ENCODE measurements at places on chromosomes 6 and 20. TPM values are rescaled to one million over a fixed set of nuclear protein-coding genes. Genes with fewer than 3 reads are reported as not detected.

- no peak for DNase-seq
- H3K27me3 ChIP-seq: no peaks in the 10 kb centered on the region
- H3K27ac ChIP-seq: no peak overlapping the region
- no peak overlapping the region for H3K4me3 ChIP-seq
- no peaks in the 10 kb centered on the region for H3K36me3 ChIP-seq
Observed at GRCh38 chr6:135161411-135162395, 19.4 kb upstream of the MYB start.

DNA sequence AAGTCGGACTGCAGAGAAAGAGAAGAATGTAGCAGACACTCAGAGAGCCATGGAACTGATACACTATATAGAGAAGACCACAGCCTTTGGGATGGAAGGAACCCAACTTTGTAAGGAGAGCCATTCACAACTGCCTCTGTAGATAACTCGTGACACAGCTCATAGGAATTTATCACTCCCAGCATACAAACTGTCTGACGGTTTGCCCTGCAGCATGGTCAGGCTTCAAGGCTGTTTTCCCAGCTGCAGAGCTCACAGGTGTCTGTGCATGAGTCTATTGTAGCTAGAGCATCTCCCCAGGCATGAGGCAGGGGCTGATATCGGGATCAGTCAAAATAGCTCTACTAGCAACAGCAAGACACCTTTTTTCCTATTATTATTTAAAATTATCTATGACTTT lies 130.5 kb upstream of the DTNBP1 start:
- DNase-seq: no peak
- no peak overlapping the region for H3K27ac ChIP-seq
- no peaks in the 10 kb centered on the region for H3K27me3 ChIP-seq
- no peaks in the 10 kb centered on the region for H3K4me1 ChIP-seq

DNA sequence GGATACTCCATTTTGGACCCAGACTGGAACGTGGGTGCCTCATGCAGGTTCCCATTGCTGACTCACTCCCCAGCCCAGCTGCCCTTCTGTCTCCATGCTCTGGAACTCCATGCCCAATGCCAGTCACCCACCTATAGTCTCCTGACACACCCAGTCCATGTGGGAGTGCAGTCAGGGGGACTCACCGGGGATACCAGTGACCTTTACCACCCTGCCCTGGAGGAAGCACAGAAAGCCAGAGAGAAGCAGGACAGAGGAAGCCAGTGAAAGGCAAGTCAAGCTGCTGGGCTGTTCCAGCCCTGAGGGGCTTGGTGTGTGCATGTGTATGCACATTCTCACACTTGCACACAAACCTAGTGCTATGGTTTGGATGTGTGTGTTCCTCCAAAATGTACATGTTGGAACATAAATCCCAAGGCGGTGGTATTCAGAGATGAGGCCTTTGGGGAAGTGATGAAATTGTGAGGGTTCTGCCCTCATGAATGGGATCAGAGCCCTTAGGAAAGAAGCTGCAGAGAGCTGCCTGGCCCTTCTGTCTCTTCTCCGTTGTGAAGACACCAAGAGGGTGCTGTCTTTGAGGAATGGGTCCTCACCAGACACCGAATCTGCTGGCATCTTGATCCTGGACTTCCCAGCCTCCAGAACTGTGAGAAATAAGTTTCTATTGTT lies 121.4 kb upstream of the MAFB start:
- no peaks in the 10 kb centered on the region for H3K36me3 ChIP-seq
- no peaks in the 10 kb centered on the region for H3K4me1 ChIP-seq
- DNase-seq: no peak
- H3K27me3 ChIP-seq: peaks cover 10% of the 10 kb centered on the region

DNA sequence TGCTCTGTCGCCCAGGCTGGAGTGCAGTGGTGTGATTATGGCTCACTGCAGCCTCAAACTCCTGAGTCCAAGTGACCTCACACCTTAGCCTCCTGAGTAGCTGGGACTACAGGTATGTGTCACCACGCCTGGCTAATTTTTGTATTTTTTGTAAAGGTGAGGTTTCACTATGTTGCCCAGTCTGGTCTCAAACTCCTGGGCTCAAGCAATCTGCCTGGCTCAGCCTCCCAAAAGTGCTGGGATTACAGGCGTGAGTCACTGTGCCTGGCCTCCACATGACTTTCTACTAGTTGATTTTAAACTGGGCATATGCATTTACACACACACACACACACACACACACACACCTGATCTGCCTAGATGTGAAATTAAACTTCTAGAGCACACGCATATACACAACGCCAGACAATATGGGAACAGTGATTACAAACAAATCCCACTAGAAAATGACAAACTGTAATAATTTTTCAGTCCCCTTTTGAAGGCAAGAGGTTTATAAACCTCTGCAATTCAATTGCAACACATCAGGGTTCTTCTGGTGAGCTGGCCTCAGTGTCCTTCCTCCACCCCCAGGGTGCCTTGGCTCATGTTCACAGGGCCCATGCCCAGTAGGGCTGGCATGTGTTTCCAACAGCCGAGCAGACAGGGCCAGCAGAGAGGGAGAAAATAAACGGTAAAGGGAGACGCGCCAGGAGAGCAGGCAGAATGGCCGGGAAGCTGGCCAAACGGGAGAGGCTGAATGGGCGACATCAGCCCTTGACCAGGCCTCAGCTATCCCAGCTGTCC lies 31.2 kb downstream of the PARD6B start:
- no peaks in the 10 kb centered on the region for H3K36me3 ChIP-seq
- H3K27me3 ChIP-seq: no peaks in the 10 kb centered on the region
- DNase-seq: peak; percentile 59
- no peak overlapping the region for H3K4me3 ChIP-seq
- H3K4me1 ChIP-seq: peaks cover 13% of the 10 kb centered on the region

DNA sequence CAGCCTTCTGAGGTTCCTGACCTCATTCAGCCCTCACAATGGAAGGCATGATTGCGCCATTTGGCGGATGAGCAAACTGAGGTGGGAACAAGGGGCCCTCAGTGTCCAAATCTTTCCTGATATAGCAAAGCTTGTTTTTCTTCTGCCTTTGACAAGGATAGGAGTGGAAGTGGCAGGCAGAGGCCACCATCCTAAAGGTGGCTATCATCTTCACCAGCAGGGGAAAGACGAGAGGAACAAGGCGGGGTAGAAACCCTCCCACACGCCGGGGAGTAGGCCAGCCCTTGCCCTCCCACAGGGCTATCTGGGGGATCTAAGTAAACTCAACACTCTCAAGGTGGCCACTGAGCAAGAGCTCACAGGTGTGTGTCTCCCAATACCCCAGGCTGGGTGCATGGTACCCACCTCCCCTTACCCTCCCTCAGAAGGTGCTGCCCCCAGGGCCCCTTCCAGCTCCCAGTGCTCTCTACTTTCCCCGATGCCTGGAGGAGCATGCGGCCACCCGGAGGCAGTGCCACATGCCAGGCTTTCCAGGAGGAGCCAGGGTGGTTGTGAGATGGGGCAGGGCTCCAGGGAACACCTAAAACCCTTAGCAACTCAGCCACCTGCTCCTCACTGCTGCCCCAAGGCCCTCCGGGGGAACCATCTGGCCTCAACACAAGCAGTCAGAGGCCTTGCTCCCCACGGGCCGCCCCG lies 11.2 kb downstream of the SPDEF start:
- H3K27ac ChIP-seq: no peak overlapping the region
- no peaks in the 10 kb centered on the region for H3K36me3 ChIP-seq
- H3K4me3 ChIP-seq: no peak overlapping the region
- DNase-seq: no peak

GRCh38 chr6:38188677-38189335 lies 369.3 kb downstream of the ZFAND3 start:
- DNase-seq: no peak
- no peaks in the 10 kb centered on the region for H3K27me3 ChIP-seq
- H3K27ac ChIP-seq: no peak overlapping the region

DNA sequence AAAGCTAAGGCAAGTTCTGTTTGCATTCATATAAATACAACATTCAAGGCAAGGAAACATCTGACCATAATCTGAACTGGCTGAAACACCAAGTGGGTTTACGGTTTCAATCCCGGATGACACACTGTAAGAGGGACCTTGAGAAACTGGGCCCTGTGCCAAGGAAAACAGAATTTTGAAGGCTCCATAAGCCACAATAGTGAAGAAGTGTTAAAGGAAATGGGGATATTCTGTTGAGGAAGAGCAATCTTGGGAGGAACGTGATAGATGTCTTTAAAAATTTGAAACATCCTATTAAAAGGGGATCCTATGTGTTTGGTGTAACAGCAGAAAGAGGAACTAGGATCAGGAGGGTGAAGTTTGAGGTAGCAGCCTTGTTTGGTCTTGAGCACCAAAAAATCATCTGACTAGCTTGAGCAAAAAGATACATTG lies 82.4 kb upstream of the TAB2 start:
- H3K4me1 ChIP-seq: peaks cover 10% of the 10 kb centered on the region
- no peak overlapping the region for H3K27ac ChIP-seq
- no peaks in the 10 kb centered on the region for H3K27me3 ChIP-seq
- H3K4me3 ChIP-seq: no peak overlapping the region

- H3K4me3 ChIP-seq: no peak overlapping the region
- H3K27ac ChIP-seq: no peak overlapping the region
- H3K36me3 ChIP-seq: no peaks in the 10 kb centered on the region
- peak; percentile 7 for DNase-seq
- no peaks in the 10 kb centered on the region for H3K4me1 ChIP-seq
Observed at GRCh38 chr6:32459781-32460424, 20.2 kb downstream of the HLA-DRA start.

DNA sequence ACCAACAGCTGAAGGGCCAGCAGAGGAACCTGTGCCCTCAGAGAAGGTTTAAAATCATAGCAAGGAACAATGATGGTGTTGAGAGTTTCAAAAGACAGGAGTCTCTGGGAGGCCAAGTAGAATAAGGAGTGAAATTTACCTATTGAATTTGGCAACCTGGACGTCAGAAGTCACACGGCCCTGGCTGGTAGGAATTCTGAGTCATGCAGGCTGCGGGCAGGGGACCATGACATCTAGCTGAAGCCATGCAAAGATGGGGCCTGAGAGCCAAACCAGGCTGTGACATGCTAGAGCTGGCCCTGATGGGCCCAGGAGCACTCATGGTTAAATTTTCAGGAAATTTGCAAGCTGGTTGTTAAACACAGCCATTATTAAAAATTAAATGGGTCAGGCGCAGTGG lies 64.0 kb upstream of the SNX9 start:
- no peaks in the 10 kb centered on the region for H3K36me3 ChIP-seq
- H3K27me3 ChIP-seq: no peaks in the 10 kb centered on the region
- DNase-seq: no peak
- H3K4me3 ChIP-seq: no peak overlapping the region

DNA sequence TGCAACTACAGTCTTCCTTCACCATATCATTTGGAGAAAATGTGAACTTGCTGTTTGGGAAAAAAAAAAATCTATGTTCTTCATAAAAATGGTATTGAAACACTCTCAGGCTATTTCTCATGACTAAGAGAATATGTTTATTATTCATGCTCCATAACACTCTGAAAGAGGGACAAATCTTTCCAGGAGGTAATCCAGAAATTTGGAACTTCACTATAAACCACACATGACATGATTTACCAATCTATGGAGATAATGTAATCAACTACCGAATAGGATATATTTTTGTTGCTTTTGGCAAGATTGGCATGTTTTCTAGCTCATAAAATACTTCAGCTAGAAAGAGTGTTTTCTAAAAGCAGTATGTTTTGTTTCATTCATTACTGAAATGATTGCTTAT lies 56.3 kb downstream of the THEMIS start:
- no peak for DNase-seq

DNA sequence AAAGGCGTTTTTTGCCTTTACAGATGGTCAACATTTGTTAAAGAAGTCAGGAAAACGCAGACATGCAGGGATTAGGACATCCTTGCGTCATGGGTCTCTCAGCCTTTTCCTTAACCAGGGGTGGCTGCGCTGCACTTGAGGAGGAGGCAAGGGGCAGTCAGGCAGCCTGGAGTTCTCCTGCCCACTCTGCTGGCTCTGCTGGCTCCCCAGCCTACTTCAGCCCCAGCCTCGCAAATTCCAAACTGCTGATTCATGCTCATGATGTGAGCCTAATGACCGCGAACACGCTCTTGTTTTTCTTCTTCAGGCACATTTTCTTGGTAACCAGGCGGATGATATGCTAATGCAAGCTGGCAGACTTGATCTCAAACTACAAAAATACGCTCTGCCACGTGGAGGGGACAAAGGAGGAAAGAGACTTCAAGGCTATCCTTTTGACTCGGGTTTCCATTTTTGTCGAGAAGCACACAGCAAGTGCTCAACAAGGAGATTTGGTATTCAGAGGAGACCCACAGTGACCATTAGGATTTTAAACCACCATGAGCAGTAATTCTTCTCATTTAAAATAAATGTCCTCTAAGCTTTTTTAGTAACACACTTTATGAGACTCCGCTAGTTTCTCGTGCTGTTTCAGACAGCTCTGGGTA lies 290.3 kb upstream of the STXBP5 start:
- DNase-seq: peak; percentile 82
- no peak overlapping the region for H3K4me3 ChIP-seq
- H3K36me3 ChIP-seq: no peaks in the 10 kb centered on the region
- peak overlapping the region; percentile 71 for H3K27ac ChIP-seq
- H3K27me3 ChIP-seq: no peaks in the 10 kb centered on the region

- H3K4me3 ChIP-seq: no peak overlapping the region
- no peaks in the 10 kb centered on the region for H3K4me1 ChIP-seq
- H3K36me3 ChIP-seq: no peaks in the 10 kb centered on the region
Observed at GRCh38 chr6:24564081-24564480, 69.3 kb downstream of the ALDH5A1 start.

- no peak overlapping the region for H3K4me3 ChIP-seq
- H3K27me3 ChIP-seq: no peaks in the 10 kb centered on the region
- DNase-seq: peak; percentile 87
- H3K36me3 ChIP-seq: no peaks in the 10 kb centered on the region
- H3K27ac ChIP-seq: no peak overlapping the region
- H3K4me1 ChIP-seq: peaks cover 25% of the 10 kb centered on the region
Observed at GRCh38 chr6:6680526-6680925, 92.0 kb downstream of the LY86 start.

DNA sequence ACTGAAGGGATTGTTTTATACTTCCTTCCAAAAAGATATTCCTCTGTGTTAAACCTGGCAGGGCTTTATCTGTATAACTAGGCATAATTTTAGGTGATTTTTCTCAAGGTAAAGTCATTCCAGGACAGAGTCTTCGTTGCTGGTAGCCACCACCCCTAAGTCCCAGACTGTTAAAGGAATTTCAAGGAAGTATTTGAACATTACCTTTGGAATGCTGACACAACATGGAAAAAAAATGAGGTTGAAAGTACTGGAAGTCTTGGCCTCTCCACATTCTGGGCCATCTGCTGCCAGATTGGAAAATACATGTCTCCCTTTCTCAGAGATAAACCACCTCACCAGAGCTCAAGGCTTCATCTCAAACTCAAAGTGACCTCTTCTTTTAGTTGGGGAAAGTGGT lies 27.0 kb upstream of the ETV7 start:
- H3K4me1 ChIP-seq: no peaks in the 10 kb centered on the region
- H3K27ac ChIP-seq: no peak overlapping the region
- H3K36me3 ChIP-seq: no peaks in the 10 kb centered on the region

- no peaks in the 10 kb centered on the region for H3K27me3 ChIP-seq
- H3K27ac ChIP-seq: no peak overlapping the region
- DNase-seq: peak; percentile 67
- H3K4me3 ChIP-seq: no peak overlapping the region
Observed at GRCh38 chr6:138590796-138591709, 91.8 kb upstream of the NHSL1 start.

Gene TPD52L1
- 15.7 TPM for total RNA-seq

Gene MROH8
- total RNA-seq: 3.3 TPM

Gene ROS1
- 73.7 TPM for total RNA-seq

Gene TSPO2
- total RNA-seq: 0.57 TPM

Gene SLC17A1
- total RNA-seq: not detected

Gene BMP6
- total RNA-seq: 13.7 TPM

Gene MTFR2
- 2.3 TPM for total RNA-seq

Measured in lung (tissue), 17 donors.